ENCODE measurements at places on chromosomes 1 and 21.

DNA sequence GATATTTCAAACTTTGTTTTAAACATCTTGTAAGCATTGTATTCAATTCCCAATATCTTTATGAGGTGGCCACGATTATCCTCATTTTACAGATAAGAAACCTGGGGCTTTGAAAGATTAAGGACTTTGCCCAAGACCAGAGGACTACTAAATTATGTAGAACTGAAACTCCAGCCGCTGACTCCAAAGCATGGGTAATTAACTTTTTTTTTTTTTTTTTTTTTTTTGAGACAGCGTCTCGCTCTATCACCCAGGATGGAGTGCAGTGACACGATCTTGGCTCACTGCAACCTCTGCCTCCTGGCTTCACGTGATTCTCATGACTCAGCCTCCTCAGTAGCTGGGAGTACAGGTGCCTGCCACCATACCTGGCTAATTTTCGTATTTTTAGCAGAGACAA is 68.7 kb downstream of the ALG14 start:
- no peak for DNase-seq
- no peak overlapping the region for H3K27ac ChIP-seq
- no peaks in the 10 kb centered on the region for H3K27me3 ChIP-seq
- no peaks in the 10 kb centered on the region for H3K36me3 ChIP-seq
- no peak overlapping the region for H3K4me3 ChIP-seq

DNA sequence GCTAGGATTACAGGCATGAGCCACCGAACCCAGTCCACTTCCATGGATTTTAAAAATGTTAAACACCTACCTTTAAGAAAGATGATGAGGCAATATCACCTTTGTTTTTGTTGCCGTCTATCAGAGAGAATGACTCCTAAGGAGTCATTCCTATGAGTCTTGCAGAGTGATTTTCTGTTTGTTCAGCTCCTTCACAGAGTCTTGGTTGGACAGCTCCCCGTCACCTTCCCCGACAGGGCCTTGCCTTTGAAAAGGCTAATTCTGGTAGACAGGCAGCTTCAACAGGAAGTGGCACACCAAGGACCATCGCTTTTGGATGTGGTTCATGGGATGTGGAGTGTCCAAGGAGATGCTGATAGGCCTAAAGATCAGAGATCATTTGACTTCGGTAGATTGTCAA is 17.5 kb downstream of the ZBTB18 start:
- H3K4me1 ChIP-seq: peaks cover 4% of the 10 kb centered on the region
- H3K36me3 ChIP-seq: no peaks in the 10 kb centered on the region
- DNase-seq: no peak

- DNase-seq: peak; percentile 81
- H3K4me3 ChIP-seq: peak overlapping the region; percentile 84
- no peaks in the 10 kb centered on the region for H3K36me3 ChIP-seq
- H3K27ac ChIP-seq: peak overlapping the region; percentile 89
- no peaks in the 10 kb centered on the region for H3K4me1 ChIP-seq
- H3K27me3 ChIP-seq: peaks cover 73% of the 10 kb centered on the region
Measured at GRCh38 chr1:83999316-83999819, 436 bp upstream of the TTLL7 start.

- no peak overlapping the region for H3K4me3 ChIP-seq
- no peaks in the 10 kb centered on the region for H3K36me3 ChIP-seq
Measured at GRCh38 chr1:118556936-118557335, 371.9 kb upstream of the SPAG17 start.

DNA sequence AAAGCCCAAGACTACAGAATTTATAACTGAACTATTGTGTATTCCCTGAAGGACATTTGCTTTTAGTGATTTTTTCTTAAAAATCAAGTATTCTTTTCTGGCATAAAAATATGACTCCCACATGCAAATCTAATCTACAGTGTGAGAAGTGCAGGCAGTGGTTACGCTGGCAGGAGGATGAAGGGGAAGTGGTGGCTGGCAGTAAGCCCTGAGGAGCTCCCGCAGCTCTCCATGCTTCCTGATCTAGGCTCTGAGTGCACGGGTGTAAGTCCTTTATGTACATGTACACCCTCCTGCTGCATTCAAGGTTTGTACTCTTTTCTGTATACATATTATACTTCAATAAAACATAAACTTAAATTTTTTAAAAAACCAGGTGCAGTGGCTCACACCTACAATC is 67.5 kb upstream of the PRDX6 start:
- no peaks in the 10 kb centered on the region for H3K27me3 ChIP-seq
- no peaks in the 10 kb centered on the region for H3K4me1 ChIP-seq
- H3K4me3 ChIP-seq: no peak overlapping the region
- DNase-seq: no peak

GRCh38 chr1:245361951-245362350 is 207.2 kb downstream of the KIF26B start:
- H3K27ac ChIP-seq: no peak overlapping the region
- no peaks in the 10 kb centered on the region for H3K27me3 ChIP-seq
- H3K4me3 ChIP-seq: no peak overlapping the region

- H3K27ac ChIP-seq: no peak overlapping the region
- DNase-seq: no peak
- H3K4me3 ChIP-seq: no peak overlapping the region
- no peaks in the 10 kb centered on the region for H3K27me3 ChIP-seq
- peaks cover 7% of the 10 kb centered on the region for H3K4me1 ChIP-seq
Measured at GRCh38 chr1:45752441-45753052, 2.1 kb upstream of the IPP start.

GRCh38 chr1:220691053-220691684 is 1.0 kb downstream of the C1orf115 start:
- DNase-seq: no peak
- H3K27ac ChIP-seq: no peak overlapping the region
- no peaks in the 10 kb centered on the region for H3K36me3 ChIP-seq
- H3K4me1 ChIP-seq: no peaks in the 10 kb centered on the region
- peaks cover 45% of the 10 kb centered on the region for H3K27me3 ChIP-seq
- peak overlapping the region; percentile 46 for H3K4me3 ChIP-seq

DNA sequence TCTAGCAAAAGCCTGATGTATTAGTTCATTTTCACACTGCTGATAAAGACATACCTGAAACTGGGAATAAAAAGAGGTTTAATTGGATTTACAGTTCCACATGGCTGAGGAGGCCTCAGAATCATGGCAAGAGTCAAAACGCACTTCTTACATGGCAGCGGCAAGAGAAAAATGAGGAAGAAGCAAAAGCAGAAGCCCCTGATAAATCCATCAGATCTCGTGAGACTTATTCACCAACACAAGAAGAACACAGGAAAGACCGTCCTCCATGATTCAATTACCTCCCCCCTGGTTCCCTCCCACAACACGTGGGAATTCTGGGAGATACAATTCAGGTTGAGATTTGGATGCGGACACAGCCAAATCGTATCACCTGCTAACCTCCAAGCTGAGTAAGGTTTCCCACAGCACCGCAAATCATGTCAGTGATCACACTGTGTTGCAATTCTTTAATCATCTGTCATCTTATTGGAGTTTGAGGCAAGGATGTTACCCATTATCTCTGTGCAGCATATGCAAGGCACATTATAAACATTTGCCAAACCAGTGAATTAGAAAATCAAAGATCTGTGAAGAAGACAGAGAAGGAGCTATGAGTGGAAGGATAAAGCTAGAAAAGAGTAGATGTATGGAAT is 128.5 kb downstream of the ZNF281 start:
- H3K4me3 ChIP-seq: no peak overlapping the region
- no peak for DNase-seq
- no peak overlapping the region for H3K27ac ChIP-seq
- H3K36me3 ChIP-seq: no peaks in the 10 kb centered on the region
- H3K27me3 ChIP-seq: peaks cover 10% of the 10 kb centered on the region

DNA sequence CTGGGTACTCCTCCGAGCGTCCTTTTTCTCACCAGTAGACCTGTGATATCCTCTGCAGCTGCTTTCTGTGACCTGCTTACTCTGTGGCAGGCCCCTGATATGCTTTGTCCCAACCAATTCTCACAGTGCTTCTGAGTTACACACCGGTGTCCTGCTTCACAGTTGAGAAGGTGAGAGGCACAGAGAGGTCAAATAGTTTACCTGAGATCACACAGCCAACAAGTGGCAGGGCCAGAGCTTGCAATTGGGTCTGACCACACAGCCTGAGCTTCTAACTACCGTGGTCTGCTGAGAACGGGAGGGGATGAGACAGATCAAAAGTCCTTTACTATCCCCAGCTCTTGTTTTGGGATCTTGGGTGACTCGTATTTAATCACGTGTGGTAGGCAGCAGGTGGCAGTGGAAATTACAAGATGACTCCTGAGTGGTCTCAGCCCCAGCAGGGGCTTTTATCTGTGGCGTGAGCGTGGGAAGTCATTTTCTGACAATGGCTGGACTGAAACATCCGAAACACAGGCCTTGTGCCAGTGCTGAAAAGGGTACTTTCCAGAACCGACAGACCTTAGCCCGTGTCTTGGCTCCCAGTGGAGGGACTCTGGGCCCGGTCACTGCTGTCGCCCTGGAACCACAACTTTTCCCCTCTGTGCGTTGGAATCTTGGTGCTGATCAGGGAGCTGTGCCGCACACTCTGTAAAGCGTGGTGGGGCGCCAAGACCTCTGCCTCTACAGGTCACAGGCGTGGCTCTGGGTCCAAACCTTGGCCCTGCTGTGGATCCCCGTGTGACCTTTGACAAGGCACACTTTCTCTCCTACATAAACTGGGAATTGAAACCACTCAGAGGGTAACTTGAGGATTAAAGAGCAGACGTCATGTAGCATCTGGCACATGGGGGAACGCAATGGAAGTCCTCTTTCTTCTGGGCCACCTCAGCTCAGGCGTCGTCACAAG is 11.9 kb downstream of the THEMIS2 start:
- no peaks in the 10 kb centered on the region for H3K4me1 ChIP-seq
- no peak for DNase-seq
- no peak overlapping the region for H3K4me3 ChIP-seq
- H3K36me3 ChIP-seq: no peaks in the 10 kb centered on the region
- H3K27me3 ChIP-seq: no peaks in the 10 kb centered on the region

GRCh38 chr1:36729716-36730510 is 247.2 kb upstream of the CSF3R start:
- H3K27me3 ChIP-seq: no peaks in the 10 kb centered on the region
- H3K4me1 ChIP-seq: no peaks in the 10 kb centered on the region
- no peak overlapping the region for H3K27ac ChIP-seq
- H3K4me3 ChIP-seq: no peak overlapping the region

DNA sequence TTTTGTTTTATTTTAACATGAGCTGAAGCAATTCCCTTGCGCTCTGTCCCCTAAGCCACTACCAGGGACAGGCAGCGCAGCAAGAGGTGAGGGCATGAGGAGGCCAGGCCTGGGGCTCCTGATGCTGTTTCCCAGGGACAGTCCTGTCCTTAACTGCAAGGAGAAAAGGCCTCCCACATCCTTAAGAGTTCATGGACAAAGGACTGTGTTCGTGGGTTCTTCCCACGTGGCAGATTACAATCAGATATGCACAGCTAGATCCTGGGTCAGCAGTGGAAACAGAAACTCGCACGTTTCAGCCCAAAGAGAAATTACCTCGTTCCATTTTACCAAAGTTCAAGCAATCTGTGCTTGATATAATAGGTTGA is 85.8 kb downstream of the MIS18A start:
- H3K4me3 ChIP-seq: no peak overlapping the region
- DNase-seq: no peak
- H3K4me1 ChIP-seq: no peaks in the 10 kb centered on the region
- no peak overlapping the region for H3K27ac ChIP-seq
- H3K36me3 ChIP-seq: no peaks in the 10 kb centered on the region

DNA sequence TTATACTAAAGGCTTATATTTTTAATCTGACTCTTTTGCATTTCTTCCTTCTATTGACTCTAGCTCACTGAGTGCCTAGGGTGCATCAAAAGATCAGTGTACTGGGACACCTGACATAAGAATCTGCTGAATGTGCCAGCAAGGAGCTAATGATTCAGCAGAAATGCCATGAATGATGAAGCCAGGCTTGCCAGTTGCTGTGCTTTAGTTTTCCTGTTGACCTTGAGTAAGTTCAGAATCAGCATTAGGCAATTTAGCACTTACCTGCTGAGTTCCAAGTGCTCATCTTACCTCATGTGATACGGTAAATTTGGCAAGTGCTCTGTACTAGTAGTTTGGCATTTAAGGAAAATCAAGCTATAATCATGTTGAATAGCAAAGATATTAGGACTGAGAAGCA is 523.2 kb upstream of the B3GALT2 start:
- H3K27ac ChIP-seq: no peak overlapping the region
- H3K4me1 ChIP-seq: no peaks in the 10 kb centered on the region
- H3K36me3 ChIP-seq: no peaks in the 10 kb centered on the region
- H3K4me3 ChIP-seq: no peak overlapping the region
- H3K27me3 ChIP-seq: no peaks in the 10 kb centered on the region
- no peak for DNase-seq

- peaks cover 11% of the 10 kb centered on the region for H3K36me3 ChIP-seq
- no peaks in the 10 kb centered on the region for H3K27me3 ChIP-seq
- H3K4me3 ChIP-seq: no peak overlapping the region
- peaks cover 7% of the 10 kb centered on the region for H3K4me1 ChIP-seq
- peak; percentile 36 for DNase-seq
- H3K27ac ChIP-seq: peak overlapping the region; percentile 36
Measured at GRCh38 chr21:33801424-33802405, 113.9 kb downstream of the ATP5PO start.

GRCh38 chr1:84427250-84428188 is 29.2 kb downstream of the DNASE2B start:
- H3K4me1 ChIP-seq: no peaks in the 10 kb centered on the region
- no peak for DNase-seq
- no peaks in the 10 kb centered on the region for H3K36me3 ChIP-seq
- no peak overlapping the region for H3K4me3 ChIP-seq
- no peaks in the 10 kb centered on the region for H3K27me3 ChIP-seq

- H3K36me3 ChIP-seq: no peaks in the 10 kb centered on the region
- H3K4me1 ChIP-seq: peaks cover 18% of the 10 kb centered on the region
- H3K4me3 ChIP-seq: no peak overlapping the region
- DNase-seq: no peak
- H3K27me3 ChIP-seq: no peaks in the 10 kb centered on the region
Measured at GRCh38 chr1:220431554-220432239, 96.2 kb upstream of the MARK1 start.

DNA sequence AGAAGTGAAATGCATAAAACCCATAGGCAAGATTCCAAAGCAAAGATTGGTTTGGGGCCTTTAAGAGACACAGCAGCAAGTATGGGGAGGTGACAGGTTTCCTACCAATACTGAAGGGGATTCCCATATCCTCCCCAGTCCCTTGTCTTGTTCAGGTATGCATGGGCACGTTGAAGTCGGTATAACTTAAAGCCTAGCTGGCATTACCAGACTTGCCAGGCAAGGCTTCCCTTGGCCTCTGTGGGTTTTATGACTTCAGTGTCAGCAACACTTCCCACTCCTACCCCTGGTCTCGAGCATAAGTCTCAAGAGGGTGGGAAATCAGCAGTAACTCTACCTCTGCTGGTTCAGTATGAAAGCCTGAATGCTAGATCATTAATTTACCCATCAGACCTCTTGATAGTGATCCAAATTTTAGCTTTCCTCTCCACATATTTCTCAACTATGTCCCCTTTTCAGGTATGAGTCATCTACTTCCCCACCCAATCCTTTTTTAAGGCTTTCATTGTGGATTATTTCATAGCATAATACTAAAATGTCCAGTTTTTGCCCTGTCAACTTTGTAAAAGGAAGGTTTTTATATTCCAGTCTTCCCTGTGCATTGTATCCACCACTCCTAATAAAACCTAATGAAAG is 6.8 kb downstream of the CYP4X1 start:
- H3K36me3 ChIP-seq: no peaks in the 10 kb centered on the region
- DNase-seq: peak; percentile 49

- no peak for DNase-seq
- no peak overlapping the region for H3K27ac ChIP-seq
- no peak overlapping the region for H3K4me3 ChIP-seq
- no peaks in the 10 kb centered on the region for H3K27me3 ChIP-seq
Measured at GRCh38 chr1:215650446-215651149, 83.5 kb downstream of the KCTD3 start.

GRCh38 chr1:209723756-209724693 is 19.4 kb downstream of the HSD11B1 start:
- no peaks in the 10 kb centered on the region for H3K36me3 ChIP-seq
- no peak overlapping the region for H3K4me3 ChIP-seq
- no peaks in the 10 kb centered on the region for H3K27me3 ChIP-seq
- no peaks in the 10 kb centered on the region for H3K4me1 ChIP-seq

All from cardiac muscle cell (in vitro differentiated cells and primary cell).